ENCODE measurements at places on chromosomes 4 and X.

DNA sequence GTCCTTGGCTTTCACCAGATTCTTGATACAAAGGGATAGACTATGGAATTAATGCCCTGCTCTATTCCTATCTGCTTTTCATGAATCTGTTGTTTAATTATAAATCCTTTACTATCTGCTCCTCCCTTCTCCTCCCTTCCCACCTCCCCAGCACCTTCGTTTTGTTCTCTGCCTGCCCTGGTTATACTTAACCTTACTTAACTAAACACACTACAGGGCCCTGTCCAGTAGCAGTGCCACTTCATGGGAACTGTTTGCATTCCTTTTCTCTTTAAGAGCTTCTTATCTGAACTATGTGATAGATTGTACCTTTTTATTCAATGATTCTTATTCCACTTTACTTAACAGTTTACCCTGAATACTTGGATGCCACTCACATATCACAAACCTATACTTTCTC lies 830 bp downstream of the HOPX start:
- H3K36me3 ChIP-seq: no peaks in the 10 kb centered on the region
- no peak overlapping the region for H3K27ac ChIP-seq

DNA sequence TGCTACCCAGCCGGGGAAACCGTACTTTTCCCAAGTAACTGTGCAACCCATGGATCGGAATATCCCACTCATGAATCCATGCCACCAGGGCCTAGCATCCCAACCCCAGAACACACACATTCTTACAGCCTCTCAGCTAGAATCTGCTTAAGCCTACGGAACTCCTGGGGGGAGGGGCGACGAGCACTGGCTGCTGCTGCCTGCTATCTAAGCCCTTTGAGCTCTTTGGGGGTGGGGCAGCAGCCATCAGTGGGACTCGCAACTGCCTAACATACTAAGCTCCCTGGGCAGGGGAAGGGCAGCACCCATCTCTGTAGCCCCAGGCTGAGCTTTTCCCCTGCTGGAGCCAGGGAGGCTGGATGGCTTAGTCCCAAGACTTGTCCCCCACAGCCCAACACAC lies 28.6 kb downstream of the NUDT10 start:
- DNase-seq: no peak
- H3K27ac ChIP-seq: no peak overlapping the region
- no peak overlapping the region for H3K4me3 ChIP-seq
- no peaks in the 10 kb centered on the region for H3K4me1 ChIP-seq

GRCh38 chr4:8525383-8526120 lies 54.6 kb upstream of the GPR78 start:
- no peak for DNase-seq
- H3K4me3 ChIP-seq: 0 out of 2 replicates have a peak overlapping the region, but pooled peaks have one; percentile 24
- no peaks in the 10 kb centered on the region for H3K36me3 ChIP-seq
- H3K27ac ChIP-seq: peak overlapping the region; percentile 43
- peaks cover 31% of the 10 kb centered on the region for H3K27me3 ChIP-seq

DNA sequence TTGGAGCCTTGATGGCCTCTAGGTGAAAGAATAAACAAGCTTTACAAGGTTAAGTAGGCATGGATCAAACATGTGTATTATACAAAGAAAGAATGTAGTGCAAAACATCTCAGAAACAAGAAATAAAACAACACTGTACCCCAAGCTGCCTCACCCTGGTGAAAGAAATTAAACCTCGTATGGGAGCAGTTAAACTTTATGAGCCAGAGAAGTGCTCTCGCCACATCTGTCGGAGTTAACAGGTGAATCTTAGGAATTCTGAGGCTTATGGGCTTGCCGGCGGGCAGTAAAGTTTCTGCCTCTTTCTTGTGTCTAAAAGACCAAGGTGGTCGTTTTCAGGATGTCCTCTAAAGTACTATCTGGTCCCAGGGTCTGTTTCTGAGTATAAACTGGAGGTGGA lies 34.0 kb upstream of the ARSH start:
- no peak overlapping the region for H3K4me3 ChIP-seq
- no peak overlapping the region for H3K27ac ChIP-seq
- no peaks in the 10 kb centered on the region for H3K4me1 ChIP-seq

- no peaks in the 10 kb centered on the region for H3K4me1 ChIP-seq
- no peaks in the 10 kb centered on the region for H3K36me3 ChIP-seq
- DNase-seq: no peak
- no peaks in the 10 kb centered on the region for H3K27me3 ChIP-seq
- H3K4me3 ChIP-seq: no peak overlapping the region
Measured at GRCh38 chr4:174563399-174563798, 41.1 kb upstream of the HPGD start.
